Fibroblast of lung (primary cell): ENCODE measurements at places on chromosomes 4 and X. TPM values are rescaled to one million over a fixed set of nuclear protein-coding genes. Genes with fewer than 3 reads are reported as not detected.

BANK1 gene
- total RNA-seq: 0.26 and 0.83 TPM in 2 replicates

DNA sequence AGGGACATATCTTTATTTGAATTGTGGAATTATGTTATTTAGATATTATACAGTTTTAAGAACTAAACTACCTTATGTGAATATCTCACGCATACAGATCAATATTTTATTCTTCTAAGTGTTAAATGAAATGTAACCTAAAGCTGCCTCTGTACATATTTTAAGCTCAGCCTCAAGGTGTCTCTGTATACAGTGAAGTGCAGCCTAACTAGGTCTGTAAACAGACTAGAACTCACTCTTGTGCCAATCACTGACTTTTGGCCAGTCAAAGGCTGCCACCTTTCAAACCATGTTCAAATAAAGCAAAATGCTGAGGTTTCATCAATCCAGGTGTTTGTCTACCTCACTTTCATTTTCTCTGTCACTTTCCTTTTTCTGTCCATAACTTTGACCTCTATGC lies 1074.5 kb upstream of the PRKX start:
- no peaks in the 10 kb centered on the region for H3K4me1 ChIP-seq
- no peak for DNase-seq
- H3K27me3 ChIP-seq: no peaks in the 10 kb centered on the region

- H3K27ac ChIP-seq: no peak overlapping the region
- H3K36me3 ChIP-seq: no peaks in the 10 kb centered on the region
- H3K4me3 ChIP-seq: no peak overlapping the region
- no peaks in the 10 kb centered on the region for H3K4me1 ChIP-seq
- H3K27me3 ChIP-seq: no peaks in the 10 kb centered on the region
Measured at GRCh38 chr4:120703908-120704307, 218.6 kb downstream of the PRDM5 start.

GRCh38 chrX:71128915-71129765 lies 10.7 kb downstream of the MED12 start:
- H3K4me1 ChIP-seq: peaks cover 2% of the 10 kb centered on the region
- H3K4me3 ChIP-seq: no peak overlapping the region
- H3K36me3 ChIP-seq: peaks cover 8% of the 10 kb centered on the region
- no peaks in the 10 kb centered on the region for H3K27me3 ChIP-seq
- peak overlapping the region; percentile 16 for H3K27ac ChIP-seq
- peak; percentile 54 for DNase-seq

- H3K27me3 ChIP-seq: no peaks in the 10 kb centered on the region
- H3K4me3 ChIP-seq: peak within 1 kb of the TSS; percentile 91
- H3K27ac ChIP-seq: peak within 1 kb of the TSS; percentile 72
- DNase-seq: peak; percentile 83
- no peaks in the 10 kb centered on the region for H3K36me3 ChIP-seq
Measured at GRCh38 chr4:143336781-143337599, at the start of gene GAB1. Gene GAB1, plus strand, starts transcription at chr4:143336876. Its CDS starts 313 bp downstream, at chr4:143337189.

FRG2 gene
- not detected in 2 replicates for total RNA-seq

GRCh38 chr4:99790796-99791617 lies 25.6 kb upstream of the DAPP1 start:
- no peaks in the 10 kb centered on the region for H3K36me3 ChIP-seq
- no peaks in the 10 kb centered on the region for H3K27me3 ChIP-seq
- no peak overlapping the region for H3K27ac ChIP-seq
- peak; percentile 70 for DNase-seq
- no peaks in the 10 kb centered on the region for H3K4me1 ChIP-seq

- H3K27ac ChIP-seq: no peak overlapping the region
- H3K4me1 ChIP-seq: no peaks in the 10 kb centered on the region
- no peak overlapping the region for H3K4me3 ChIP-seq
- H3K36me3 ChIP-seq: no peaks in the 10 kb centered on the region
Measured at GRCh38 chr4:10691651-10692050, 7.1 kb upstream of the CLNK start.

DNA sequence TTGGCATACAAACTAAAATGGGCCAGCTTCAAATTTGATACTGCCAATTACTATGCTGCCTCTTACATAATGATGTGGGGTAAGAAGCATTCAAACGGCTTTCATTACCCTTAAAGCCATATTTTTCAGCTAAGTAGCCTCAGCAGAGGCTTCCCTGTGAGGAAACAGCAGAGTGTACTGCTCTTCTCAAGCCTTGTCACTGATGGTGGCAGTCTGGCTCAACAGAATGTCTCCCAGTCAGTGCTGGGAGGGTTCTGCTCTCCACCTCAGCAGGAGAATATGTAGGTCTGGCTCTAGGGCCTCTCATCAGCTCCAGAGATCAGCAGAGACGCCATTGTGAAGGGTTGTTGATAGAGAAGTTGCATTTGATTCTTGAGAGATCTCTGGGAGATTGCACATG lies 44.6 kb upstream of the MBNL3 start:
- no peaks in the 10 kb centered on the region for H3K36me3 ChIP-seq
- no peaks in the 10 kb centered on the region for H3K27me3 ChIP-seq
- no peak overlapping the region for H3K4me3 ChIP-seq
- no peaks in the 10 kb centered on the region for H3K4me1 ChIP-seq

GRCh38 chr4:75229806-75230570 lies 284.2 kb downstream of the RCHY1 start:
- no peak overlapping the region for H3K4me3 ChIP-seq
- H3K27me3 ChIP-seq: no peaks in the 10 kb centered on the region
- H3K4me1 ChIP-seq: no peaks in the 10 kb centered on the region
- no peak for DNase-seq
- no peak overlapping the region for H3K27ac ChIP-seq
- no peaks in the 10 kb centered on the region for H3K36me3 ChIP-seq

DNA sequence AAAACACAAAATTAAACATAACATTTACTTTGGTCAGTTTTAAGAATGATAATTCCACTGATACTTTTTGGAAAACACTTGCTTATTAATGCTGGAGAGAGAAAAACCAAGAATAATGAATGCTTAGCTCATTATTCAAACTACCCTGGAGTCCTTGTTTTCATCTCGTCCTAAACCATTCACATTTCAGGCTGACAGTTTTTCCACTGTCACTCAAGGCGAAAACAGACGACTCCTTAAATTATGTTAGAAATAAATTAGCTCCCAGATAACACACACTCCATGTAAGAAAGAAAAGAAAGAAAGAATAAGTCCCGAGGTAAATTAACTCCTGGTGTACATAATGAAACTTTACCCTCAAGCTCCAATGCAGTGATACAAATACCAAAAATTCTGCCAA lies 33.5 kb downstream of the TLR10 start:
- peaks cover 19% of the 10 kb centered on the region for H3K4me1 ChIP-seq
- no peaks in the 10 kb centered on the region for H3K36me3 ChIP-seq
- no peaks in the 10 kb centered on the region for H3K27me3 ChIP-seq
- H3K27ac ChIP-seq: no peak overlapping the region
- DNase-seq: no peak

DNA sequence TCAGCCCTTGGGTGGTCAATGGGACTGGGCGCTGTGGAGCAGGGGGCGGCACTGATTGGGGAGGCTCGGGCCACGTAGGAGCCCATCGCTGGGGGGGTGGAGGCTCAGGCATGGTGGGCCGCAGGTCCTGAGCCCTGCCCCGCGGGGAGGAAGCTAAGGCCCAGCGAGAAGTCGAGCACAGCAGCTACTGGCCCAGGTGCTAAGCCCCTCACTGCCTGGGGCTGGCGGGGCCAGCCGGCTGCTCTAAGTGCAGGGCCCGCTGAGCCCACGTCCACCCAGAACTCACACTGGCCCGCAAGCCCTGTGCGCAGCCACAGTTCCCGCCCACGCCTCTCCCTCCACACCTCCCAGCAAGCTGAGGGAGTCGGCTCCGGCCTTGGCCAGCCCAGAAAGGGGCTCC lies 66.4 kb downstream of the ZNF141 start:
- H3K4me1 ChIP-seq: no peaks in the 10 kb centered on the region
- no peaks in the 10 kb centered on the region for H3K36me3 ChIP-seq
- DNase-seq: no peak
- H3K27ac ChIP-seq: no peak overlapping the region

S100P gene
- total RNA-seq: not detected in 2 replicates

DNA sequence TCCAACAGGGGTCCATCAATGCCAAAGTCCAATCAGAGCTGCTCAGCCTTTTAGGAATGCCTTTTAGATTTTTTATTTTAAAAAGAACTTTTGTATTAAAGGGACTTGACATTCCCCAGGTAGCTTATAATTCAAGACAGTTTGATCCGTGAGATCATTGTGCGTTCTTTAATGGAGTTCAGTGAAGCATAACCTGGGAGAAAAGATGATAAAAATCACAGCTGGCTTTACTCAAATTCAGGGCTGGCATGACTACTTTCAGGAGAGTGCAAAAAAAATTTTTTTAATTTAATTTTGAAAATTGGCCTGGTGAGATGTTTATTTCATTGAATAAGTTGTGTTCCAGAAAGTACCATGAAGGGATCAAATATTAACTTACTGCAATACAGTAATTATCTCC lies 118.2 kb downstream of the VCX2 start:
- no peaks in the 10 kb centered on the region for H3K27me3 ChIP-seq
- DNase-seq: no peak
- H3K4me3 ChIP-seq: no peak overlapping the region
- no peaks in the 10 kb centered on the region for H3K36me3 ChIP-seq

DNA sequence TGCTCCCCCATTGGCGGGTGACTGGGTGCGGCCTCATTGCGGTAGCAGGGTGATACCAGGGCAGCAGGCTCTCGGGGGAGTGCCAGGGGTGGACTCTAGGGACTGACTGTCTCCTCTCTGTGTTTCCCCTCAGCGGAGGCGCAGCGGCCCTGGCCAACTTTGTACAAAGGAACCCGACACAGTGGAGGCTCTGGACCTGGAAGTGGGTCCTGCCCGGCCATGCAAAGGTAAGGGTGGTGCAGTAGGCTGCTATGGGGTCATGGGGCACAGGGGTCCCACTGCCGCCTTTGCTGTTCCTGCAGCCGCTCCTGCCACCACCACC lies 16.3 kb downstream of the SULT1B1 start:
- no peak overlapping the region for H3K4me3 ChIP-seq
- H3K27me3 ChIP-seq: no peaks in the 10 kb centered on the region
- H3K4me1 ChIP-seq: no peaks in the 10 kb centered on the region
- no peak overlapping the region for H3K27ac ChIP-seq
- no peaks in the 10 kb centered on the region for H3K36me3 ChIP-seq

HELT gene
- total RNA-seq: not detected in 2 replicates
